Uterus (tissue), 4 donors: ENCODE measurements at places on chromosomes 6 and 20. TPM values are rescaled to one million over a fixed set of nuclear protein-coding genes. Genes with fewer than 3 reads are reported as not detected.

DNA sequence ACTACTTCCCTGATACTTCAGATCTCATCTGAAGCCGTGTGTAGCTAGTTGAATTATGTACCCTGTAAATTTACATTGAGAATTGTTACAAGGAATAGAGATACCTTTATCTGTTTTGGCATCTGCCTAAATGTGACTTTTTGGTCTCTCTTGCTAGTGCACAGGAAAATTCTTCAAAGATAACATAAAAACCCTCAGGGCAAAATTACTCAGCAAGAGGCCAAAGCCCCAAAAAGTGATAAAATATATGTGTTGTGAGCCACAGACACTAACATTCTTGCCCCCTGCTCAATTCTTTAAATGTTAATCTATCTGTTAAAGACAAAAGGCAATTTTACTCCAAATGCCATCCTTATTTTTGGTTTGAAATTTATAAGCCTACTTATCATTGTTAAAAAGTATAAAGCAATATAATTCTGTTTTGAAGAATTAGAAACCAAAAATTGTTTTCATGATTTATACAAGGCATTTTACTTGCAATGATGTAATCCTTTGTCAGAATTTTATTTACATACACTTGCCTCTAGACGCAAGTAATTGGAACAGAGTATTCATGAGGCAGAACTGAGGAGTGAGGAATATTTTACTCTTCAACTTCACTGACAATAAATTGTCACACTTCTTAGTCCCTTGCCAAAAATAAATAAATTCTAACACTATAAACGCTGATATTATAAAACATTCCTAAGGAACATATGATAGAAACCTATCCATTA, 186.2 kb downstream of the EPM2A start:
- no peaks in the 10 kb centered on the region for H3K4me1 ChIP-seq
- H3K27me3 ChIP-seq: no peaks in the 10 kb centered on the region
- DNase-seq: no peak
- H3K36me3 ChIP-seq: no peaks in the 10 kb centered on the region
- no peak overlapping the region for H3K4me3 ChIP-seq

- peaks cover 6% of the 10 kb centered on the region for H3K4me1 ChIP-seq
- no peaks in the 10 kb centered on the region for H3K27me3 ChIP-seq
- peak overlapping the region; percentile 79 for H3K27ac ChIP-seq
Measured at GRCh38 chr20:50130356-50130723, 17.4 kb upstream of the UBE2V1 start.

- no peaks in the 10 kb centered on the region for H3K36me3 ChIP-seq
- no peaks in the 10 kb centered on the region for H3K27me3 ChIP-seq
- H3K27ac ChIP-seq: no peak overlapping the region
- no peaks in the 10 kb centered on the region for H3K4me1 ChIP-seq
Measured at GRCh38 chr6:117505311-117505710, 22.8 kb downstream of the DCBLD1 start.

Gene TRIM15
- total RNA-seq: not detected

DNA sequence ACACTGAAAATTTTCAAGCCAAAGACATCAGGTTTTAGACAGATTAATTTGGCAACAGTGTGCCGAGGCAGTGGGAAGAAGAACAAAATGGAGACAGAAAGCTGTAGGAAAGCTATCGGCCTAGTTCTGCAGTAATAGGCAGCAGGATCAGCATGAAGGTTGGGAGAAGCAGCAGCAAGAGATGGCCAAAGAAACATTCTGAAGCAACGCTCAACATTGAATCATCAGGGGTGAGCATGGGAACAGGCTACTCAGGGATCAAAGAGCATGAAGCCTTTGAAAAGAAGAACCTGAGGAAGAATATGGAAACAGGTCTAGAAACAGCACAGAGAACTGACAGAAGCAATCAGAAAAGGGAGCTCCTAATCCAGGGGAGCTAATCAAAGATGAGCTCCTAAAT, 7.1 kb upstream of the DST start:
- DNase-seq: no peak
- no peaks in the 10 kb centered on the region for H3K4me1 ChIP-seq
- H3K4me3 ChIP-seq: no peak overlapping the region
- H3K27me3 ChIP-seq: no peaks in the 10 kb centered on the region
- no peak overlapping the region for H3K27ac ChIP-seq

GRCh38 chr20:58366866-58367265, 22.2 kb upstream of the VAPB start:
- peak overlapping the region; percentile 51 for H3K27ac ChIP-seq
- no peaks in the 10 kb centered on the region for H3K27me3 ChIP-seq
- no peak for DNase-seq
- no peak overlapping the region for H3K4me3 ChIP-seq
- H3K36me3 ChIP-seq: no peaks in the 10 kb centered on the region
- H3K4me1 ChIP-seq: no peaks in the 10 kb centered on the region

GRCh38 chr20:52438326-52438963, 246.9 kb upstream of the ZFP64 start:
- no peaks in the 10 kb centered on the region for H3K27me3 ChIP-seq
- no peak for DNase-seq
- H3K4me1 ChIP-seq: no peaks in the 10 kb centered on the region
- no peak overlapping the region for H3K4me3 ChIP-seq

DNA sequence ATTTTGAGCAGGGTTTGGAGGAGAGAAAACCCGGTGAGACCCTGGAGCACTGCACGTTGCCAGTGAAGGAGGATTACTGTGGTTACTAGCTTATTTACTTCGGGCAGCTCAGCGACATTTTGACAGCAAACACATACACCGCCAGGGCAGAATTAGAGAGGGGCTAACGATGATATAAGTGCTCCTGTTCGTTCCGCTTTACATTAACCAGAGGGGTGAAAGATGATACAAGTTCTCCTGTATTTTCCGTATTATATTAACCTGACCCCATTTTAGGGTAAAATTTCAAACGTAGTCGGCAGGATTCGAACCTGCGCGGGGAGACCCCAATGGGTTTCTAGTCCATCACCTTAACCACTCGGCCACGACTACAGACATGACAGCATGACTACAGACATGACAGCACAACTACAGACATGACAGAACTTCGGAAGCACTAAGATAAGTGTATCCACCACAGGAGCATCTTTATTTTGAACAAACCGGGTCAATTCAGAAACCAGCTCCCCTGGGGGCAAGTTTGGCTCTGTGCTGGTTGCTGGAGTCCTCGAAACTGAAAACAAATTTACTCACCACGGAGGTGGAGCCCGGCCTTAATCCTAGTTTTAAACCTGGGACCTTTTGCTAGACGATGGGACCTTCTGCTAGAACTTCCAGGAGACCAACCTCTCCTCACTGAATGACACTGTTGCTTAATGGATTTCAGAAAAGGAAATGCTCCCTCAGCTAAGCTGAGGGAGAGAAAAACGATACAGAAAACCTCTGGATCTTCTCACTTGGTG, 80.4 kb upstream of the ZNF184 start:
- no peak overlapping the region for H3K27ac ChIP-seq
- no peaks in the 10 kb centered on the region for H3K4me1 ChIP-seq
- H3K27me3 ChIP-seq: peaks cover 61% of the 10 kb centered on the region
- no peak for DNase-seq
- H3K36me3 ChIP-seq: no peaks in the 10 kb centered on the region

GRCh38 chr6:14718861-14719260, 527.0 kb upstream of the JARID2 start:
- DNase-seq: no peak
- H3K36me3 ChIP-seq: no peaks in the 10 kb centered on the region
- H3K4me1 ChIP-seq: no peaks in the 10 kb centered on the region
- H3K27me3 ChIP-seq: no peaks in the 10 kb centered on the region
- no peak overlapping the region for H3K27ac ChIP-seq

DNA sequence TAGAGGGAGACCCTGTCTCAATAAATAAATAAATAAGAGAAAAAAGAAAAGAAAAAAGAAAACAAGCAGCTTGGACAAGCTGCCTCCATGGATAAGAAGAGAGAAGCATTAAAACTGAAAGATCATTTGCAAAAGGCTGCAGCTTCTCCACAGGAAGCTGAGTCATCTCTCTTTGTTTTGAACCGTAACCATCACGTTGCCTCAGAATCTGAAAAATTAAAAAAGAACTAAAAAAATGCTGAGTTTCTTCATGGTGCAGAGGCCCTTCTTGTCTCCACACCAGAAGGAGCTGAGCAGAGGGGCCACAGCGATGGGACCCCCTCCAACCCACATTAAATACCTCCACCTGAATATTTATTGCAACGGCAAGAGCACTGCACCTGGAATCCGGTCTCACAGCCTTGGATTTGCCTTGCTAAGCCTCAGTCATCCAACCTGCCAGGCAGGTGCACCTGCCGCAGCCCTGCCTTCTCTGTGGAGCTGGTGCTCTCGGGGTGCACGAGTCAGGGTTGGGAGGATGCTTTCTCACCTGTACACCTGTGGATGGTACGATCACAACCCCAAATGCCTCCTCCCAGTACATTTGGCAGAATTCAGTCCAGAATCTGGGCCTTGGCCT, 28.1 kb downstream of the TOX2 start:
- no peak for DNase-seq
- H3K27ac ChIP-seq: no peak overlapping the region
- H3K27me3 ChIP-seq: no peaks in the 10 kb centered on the region
- H3K4me3 ChIP-seq: no peak overlapping the region
- no peaks in the 10 kb centered on the region for H3K36me3 ChIP-seq

GRCh38 chr20:19433371-19434350, 221.2 kb downstream of the SLC24A3 start:
- H3K4me1 ChIP-seq: no peaks in the 10 kb centered on the region
- DNase-seq: no peak
- H3K27ac ChIP-seq: no peak overlapping the region
- no peak overlapping the region for H3K4me3 ChIP-seq
- H3K27me3 ChIP-seq: no peaks in the 10 kb centered on the region

- no peak for DNase-seq
- H3K4me3 ChIP-seq: no peak overlapping the region
- no peak overlapping the region for H3K27ac ChIP-seq
- no peaks in the 10 kb centered on the region for H3K36me3 ChIP-seq
- no peaks in the 10 kb centered on the region for H3K27me3 ChIP-seq
Measured at GRCh38 chr6:25387483-25387882, 108.3 kb downstream of the CARMIL1 start.

Gene ZSCAN23
- total RNA-seq: 7.5 TPM

Gene MAP7
- 1.3 TPM for total RNA-seq

GRCh38 chr6:118659513-118660217, 8.3 kb upstream of the CEP85L start:
- H3K4me1 ChIP-seq: no peaks in the 10 kb centered on the region
- H3K27me3 ChIP-seq: no peaks in the 10 kb centered on the region
- DNase-seq: no peak
- H3K4me3 ChIP-seq: no peak overlapping the region

Gene SMIM26
- 275 TPM for total RNA-seq

DNA sequence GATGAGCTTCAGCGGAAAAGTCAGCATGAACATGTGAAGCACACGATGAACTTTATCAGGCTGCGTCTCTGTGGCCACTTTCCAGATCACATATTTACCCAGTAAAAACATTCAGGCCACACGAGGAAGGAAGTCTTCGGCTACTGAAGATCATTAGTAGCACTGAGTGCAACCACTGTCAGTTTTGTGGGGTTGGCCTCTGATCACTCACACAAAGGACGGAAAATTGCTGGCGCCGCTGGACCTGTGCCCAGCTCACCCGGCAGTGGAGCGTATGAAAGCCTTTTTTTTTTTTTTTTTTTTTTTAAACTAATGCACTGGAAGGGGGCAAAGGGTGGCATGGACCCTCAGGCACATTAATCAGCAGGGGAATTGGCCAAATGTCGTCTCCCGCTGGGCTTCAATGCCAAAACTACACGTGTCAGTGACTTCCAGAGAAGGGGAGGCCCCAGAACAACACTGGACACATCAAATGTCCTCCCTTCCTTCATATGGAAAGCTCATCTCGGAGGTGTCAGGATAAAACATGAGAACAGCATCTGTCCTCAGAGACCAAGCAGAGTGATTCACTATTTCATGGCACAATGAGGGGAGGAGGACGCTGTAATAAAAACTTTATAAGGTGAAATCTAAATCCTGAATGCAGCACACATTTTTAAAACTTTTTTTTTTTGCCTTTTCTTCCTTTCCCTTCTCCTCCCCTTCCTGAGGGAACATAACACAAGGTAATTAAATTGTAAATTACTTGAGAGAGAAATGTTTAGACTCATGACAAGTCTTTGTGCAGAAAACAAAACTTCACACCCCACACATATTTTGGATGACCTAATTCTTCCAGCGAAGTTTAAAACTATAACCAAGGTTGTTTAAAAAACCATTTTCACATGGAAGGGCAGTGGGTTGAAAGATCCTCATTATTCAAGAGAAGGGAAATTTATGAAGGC, 223.4 kb downstream of the FOXC1 start:
- no peaks in the 10 kb centered on the region for H3K27me3 ChIP-seq
- H3K4me3 ChIP-seq: no peak overlapping the region
- no peaks in the 10 kb centered on the region for H3K36me3 ChIP-seq
- DNase-seq: peak; percentile 56
- peaks cover 6% of the 10 kb centered on the region for H3K4me1 ChIP-seq

Gene TFAP2D
- not detected for total RNA-seq

- H3K4me3 ChIP-seq: no peak overlapping the region
- no peak overlapping the region for H3K27ac ChIP-seq
- no peak for DNase-seq
Measured at GRCh38 chr6:4139272-4139671, 3.9 kb upstream of the ECI2 start.

DNA sequence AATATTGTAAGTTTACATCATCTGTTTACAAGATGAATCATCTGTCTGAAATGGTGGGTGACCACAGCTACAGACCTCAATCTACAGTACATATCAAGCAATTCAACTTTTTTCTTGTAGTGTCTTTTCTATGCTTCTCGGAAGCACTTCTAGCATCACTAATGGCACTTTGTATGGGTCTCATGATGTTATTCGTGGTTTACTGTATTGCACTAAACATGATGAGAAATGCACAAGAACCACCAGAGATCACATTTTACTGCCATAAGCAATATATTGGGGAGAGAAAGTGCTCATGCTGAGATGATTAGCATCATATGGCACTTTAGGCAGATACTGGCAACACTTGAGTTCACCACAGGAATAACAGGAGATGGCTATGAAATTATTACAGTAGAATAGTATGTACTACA, 15.4 kb upstream of the BTBD3 start:
- DNase-seq: no peak
- no peak overlapping the region for H3K4me3 ChIP-seq
- no peaks in the 10 kb centered on the region for H3K4me1 ChIP-seq
- H3K27ac ChIP-seq: no peak overlapping the region

Gene COL9A3
- 1.2 TPM for total RNA-seq

GRCh38 chr6:160253714-160254113, 4.9 kb downstream of the SLC22A2 start:
- no peak overlapping the region for H3K27ac ChIP-seq
- no peaks in the 10 kb centered on the region for H3K36me3 ChIP-seq
- no peak overlapping the region for H3K4me3 ChIP-seq
- no peak for DNase-seq
- no peaks in the 10 kb centered on the region for H3K27me3 ChIP-seq
- no peaks in the 10 kb centered on the region for H3K4me1 ChIP-seq

Gene BNIP5
- total RNA-seq: not detected

Gene PNLDC1
- total RNA-seq: not detected

- DNase-seq: no peak
- H3K27me3 ChIP-seq: no peaks in the 10 kb centered on the region
- no peaks in the 10 kb centered on the region for H3K4me1 ChIP-seq
- no peak overlapping the region for H3K27ac ChIP-seq
- no peaks in the 10 kb centered on the region for H3K36me3 ChIP-seq
Measured at GRCh38 chr6:20379231-20379630, 22.4 kb upstream of the E2F3 start.

- no peaks in the 10 kb centered on the region for H3K36me3 ChIP-seq
- no peak for DNase-seq
- no peaks in the 10 kb centered on the region for H3K27me3 ChIP-seq
Measured at GRCh38 chr6:132298344-132298949, 102.8 kb downstream of the MOXD1 start.

Gene CDC5L
- total RNA-seq: 22.3 TPM
